Activated CD4-positive, alpha-beta T cell treated with anti-CD3 and anti-CD28 coated beads, Interleukin-2, amount 50 U/mL, for 1 hour (primary cell): ENCODE measurements at places on chromosomes 7 and 10.

GRCh38 chr10:14384915-14385314 is 54.2 kb upstream of the FRMD4A start:
- no peak for DNase-seq

DNA sequence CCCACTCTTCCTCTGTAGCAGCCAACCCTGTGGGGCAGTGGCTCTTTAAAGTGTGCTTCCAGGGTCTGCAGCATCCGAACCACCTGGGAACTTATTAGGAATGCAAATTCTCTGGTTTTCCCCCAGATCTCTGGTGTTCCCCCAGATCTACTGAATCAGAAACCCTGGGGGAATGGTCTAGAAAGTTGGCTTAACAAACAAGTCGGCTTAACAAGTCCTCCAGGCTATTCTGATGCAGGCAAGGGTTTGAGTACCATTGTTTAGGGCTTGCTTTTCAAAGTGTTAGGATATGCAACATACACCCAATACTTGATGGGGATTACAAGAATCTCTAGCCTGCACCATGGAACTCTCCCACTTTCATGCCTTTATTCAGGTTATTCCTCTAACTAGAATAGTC is 126.3 kb downstream of the RALA start:
- DNase-seq = no peak

- DNase-seq = no peak
Observed at GRCh38 chr10:2230478-2230877, 493.2 kb upstream of the ADARB2 start.

DNA sequence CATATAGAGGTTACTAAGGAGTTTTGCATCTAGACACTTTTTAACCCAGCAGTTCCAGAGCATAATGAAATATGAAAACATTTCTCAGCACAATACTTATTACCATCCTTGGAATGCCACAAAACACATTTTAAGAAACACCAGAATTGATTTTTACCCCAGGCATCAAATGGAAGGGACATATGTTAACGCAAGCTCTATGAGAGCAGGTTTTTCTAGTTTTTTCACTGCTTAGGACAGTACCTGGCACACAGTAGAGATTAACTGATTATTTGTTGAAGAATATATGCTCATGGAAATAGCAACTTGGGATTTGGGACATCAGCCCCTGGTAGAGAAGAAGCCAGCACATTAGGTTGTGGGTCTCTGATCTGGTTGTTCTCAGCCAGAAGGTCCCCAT is 67.0 kb upstream of the ARID5B start:
- DNase-seq = no peak

DNA sequence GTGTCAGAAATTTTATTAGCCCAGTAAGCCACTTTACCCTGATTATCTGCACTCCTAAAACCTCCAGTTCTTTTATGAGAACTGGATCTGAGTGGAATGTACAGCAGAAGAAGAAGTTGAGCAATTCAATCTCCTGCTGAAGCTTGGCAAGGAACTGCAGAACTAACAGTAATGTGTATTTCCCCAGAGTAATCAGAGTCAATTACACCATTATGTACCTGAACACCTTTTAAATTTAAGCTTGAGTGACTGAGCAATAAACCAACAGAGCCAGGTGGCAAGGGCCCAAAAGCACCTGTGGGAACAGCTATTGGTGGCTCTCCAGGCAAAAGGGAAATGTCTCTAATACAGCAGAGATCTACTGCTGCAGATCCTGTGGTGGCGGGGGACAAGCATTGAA is 40.1 kb upstream of the AKR1C2 start:
- no peak for DNase-seq

DNA sequence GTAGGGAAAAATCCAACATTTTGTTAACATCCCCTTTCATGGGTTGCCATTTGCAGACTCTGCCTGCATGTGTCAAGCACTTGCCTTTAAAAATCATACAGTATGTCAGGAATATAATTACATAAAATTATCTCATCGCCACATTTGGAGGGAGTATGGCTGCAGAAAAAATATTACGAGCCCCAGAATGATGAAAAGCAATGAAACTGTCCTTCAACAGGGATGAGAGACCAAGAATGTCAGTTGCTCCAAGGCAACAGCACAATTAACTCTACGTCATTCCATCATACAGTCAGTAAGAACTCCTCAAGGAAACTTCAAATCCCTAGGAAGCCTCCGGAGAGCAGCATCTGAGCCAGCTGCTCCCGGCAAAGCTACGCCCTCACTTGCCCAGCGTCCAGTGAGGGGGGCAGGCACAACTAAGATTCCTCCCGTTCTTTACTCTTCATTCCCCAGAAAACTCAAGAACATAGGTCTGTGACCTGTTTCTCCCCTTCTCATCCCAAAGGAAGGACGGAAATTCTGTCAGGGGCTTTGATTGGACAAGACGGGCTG is 132.9 kb downstream of the ANLN start:
- DNase-seq = no peak

DNA sequence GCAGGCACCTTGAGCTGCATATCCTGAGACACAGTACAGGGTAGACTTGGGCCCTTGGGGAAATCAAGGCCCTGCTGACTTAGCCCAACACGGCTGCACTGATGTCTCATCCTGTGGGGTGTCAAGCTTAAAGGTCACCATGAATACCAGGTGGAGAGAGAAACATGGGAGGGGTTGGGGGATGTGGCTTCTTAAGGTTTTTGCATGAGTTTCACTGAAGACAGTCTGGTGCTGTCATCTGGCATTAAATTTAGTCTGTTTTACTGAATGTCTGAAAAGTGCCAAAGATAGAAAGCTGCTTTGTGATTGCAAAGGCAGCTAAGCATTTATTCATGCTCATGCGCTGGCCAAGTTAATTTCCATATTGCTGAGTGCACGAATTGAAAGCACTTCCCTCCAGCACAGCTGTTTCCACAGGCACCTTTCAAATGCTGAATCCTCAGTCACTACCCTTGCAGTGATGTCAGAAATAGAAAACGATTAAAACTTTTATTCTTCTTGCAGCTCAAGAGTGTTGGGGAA is 102.1 kb downstream of the OSBPL3 start:
- DNase-seq = no peak

DNA sequence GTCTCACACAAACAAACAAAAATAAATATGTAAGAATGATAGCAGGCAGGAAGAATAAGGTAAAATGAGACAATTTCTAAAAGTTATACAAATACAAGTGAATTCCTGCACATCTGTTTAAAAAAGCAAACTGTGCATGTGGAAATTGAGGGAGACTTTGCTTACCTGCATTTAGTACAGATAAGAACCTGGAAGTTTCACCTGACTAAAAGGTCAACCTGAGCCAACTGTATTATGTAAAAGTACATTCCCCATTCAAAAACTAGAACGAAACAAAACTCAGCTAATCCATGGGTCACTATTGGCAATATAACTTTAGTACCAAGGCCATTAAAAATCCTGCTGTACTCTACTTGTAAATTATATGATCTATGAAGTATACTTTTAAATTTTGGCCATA is 127.1 kb downstream of the DOCK4 start:
- no peak for DNase-seq

DNA sequence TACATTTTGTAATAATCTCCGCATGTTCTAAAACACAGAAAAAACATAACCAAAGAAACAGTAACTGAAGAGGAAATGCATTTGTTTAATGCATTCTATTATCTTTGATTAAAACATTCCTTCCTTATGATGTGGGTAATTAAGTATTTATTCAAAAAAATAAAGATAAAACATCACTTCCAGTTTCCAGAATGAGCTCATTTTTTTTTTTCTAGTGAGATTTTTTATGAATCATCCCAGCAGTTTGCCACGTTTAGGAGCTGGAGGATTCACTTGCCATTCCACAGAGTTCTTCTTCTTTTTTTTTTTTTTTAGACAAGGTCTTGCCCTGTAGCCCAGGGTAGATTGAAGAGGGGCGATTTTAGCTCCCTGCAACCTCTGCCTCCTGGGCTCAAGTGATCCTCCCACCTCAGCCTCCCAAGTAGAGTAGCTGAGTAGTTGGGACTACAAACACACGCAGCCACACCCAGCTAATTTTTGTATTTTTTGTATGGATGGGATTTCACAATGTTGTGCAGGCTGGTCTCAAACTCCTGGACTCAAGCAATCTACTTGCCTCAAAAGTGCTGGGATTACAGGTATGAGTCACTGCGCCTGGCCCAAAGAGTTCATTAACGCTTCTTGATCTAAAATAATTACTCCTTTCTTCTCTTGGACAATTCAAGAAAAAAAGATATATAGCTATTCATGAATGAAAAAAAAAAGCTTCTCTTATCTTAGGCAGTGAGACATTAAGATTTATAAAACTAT is 177.3 kb downstream of the DKK1 start:
- no peak for DNase-seq

GRCh38 chr10:2927958-2928840 is 139.1 kb upstream of the PFKP start:
- peak; percentile 32 for DNase-seq

DNA sequence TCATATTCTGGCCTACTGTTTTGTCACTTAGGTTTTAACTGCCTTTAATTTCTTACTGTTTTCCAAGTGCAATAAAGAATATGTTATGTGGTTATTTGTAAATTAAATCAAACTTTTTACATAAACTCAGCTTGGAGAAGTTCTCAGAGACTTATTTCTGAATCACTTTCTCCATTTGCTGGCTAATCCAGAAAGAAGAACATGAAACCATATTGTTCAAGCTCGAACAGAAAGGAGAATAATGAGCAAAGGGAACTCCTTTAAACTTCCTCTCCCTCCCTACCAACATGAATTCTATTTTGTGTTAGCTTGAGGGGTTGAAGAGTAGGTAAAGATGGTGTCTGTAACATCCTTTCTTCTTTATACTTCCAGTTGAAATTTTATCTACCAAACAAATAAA is 52.3 kb downstream of the SHTN1 start:
- DNase-seq = no peak
